ENCODE measurements at places on chromosomes 2 and 18.

DNA sequence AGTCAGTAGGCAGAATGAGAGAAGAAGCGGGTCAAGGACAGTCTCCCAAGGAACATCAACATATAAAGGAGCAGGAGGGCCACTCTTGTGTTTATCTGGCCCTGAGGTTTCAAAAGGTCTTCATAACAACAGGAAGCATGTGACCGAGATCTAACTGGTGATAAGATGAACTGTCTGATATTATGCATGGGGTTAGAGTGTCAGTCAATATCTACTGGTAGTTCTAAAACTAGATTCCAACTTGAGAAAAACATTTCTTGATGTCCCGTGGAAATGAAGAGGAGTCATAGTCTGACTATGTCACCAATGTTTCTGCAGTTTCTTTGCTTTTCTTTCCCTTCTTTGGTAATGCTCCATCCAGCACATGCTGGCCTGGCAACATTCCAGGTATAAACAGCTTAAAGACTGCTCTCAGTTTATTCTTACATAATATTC, 77.5 kb upstream of the ITPRID2 start:
- no peak for DNase-seq

GRCh38 chr2:109533823-109534222, 79.9 kb downstream of the SEPTIN10 start:
- no peak for DNase-seq

DNA sequence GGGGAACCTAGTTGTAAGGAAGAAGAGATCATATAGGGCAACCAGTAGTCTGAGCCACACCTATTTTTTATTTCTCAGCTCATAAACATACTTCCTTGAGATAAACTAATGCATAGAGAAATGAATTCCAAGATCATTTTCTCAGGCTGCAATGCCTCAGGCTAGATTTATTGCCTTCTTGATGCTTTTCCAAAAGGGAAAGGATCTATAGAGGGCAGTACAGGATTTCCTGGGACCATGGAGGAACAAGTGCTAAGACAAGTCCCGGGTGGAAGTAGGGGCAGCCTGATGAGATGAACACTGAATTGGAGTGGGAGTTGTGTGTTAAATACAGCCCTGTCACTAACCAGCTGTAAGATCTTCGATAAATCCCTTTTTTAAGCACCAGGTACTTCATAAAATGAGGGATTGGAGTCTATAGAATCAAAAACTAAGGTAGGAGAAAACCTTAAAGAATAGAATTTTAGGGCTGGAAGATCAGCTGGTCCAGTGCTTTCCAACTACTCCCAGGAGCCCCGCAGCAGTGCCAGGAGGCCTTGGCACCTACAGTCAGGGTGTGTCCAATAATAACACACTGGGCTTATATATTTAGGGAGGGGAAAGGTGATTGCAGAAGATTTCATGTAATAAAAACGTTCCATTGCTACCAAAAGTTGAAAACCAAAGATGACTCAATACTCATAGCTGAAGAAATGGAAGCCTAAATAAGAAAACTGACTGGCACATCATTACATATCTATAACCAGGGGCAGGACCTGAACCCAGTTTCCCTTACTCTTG, 58.1 kb downstream of the SERTAD2 start:
- no peak for DNase-seq

- DNase-seq: no peak
Measured at GRCh38 chr2:160394153-160394552, 99.5 kb downstream of the RBMS1 start.

GRCh38 chr2:237283131-237283928, 130.6 kb downstream of the COL6A3 start:
- DNase-seq: no peak

DNA sequence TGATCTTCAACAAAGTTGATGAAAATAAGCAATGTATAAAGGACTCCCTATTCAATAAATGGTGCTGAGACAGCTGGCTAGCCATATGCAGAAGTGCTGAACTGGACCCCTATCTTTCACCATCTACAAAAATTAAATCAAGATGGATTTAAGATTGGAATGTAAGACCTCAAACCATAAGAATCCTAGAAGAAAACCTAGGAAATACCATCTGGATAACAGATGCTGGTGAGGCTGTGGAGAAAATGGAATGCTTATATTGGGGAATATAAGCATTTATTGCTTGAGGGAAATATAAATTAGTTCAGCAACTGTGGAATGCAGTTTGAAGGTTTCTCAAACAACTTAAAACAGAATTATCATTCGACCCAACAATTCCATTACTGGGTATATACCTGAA, 89.6 kb downstream of the GCA start:
- no peak for DNase-seq

DNA sequence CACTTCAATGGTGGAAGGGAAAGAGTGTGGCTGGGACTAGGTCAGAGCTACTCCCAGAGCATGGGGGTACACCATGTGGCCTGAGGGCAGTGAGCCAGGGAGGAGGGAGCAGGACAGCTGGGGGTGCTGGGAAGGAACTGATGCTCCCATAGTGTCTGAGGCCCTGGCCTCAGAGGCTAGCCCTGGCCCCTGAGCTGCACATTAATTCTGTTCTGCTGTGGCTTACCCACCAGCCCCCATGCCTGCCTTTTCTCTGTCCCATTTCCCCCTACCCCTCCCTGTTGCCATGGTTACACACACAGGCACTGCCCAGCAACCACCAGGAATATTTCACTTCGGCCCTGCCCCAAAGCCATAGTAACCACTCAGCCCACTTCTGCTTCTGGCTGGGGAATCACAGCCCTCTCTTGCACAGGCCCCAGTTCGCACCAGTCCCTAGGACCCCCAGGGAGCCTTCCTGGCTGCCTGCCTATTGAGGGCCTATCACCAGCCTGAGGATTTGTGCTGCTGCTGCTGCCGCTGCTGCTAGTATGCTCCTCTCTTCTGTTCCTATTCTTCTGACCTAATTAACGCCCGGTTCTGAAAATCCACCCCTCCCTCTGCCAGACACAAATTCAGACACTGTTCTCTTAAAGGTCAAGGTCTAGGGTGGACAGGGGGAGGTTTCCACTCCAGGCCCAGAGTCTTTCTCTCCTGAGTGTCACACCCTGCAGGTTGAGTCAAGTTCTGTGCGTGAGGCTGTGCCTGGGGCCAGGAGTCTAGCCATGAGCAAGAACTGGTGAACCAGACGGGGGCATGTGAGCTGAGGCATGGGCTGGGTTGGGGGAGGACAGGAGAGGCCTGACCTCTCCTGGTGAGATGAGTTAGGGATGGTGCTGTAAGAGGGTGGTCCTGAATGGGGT, 87.1 kb upstream of the MCFD2 start:
- DNase-seq: no peak

DNA sequence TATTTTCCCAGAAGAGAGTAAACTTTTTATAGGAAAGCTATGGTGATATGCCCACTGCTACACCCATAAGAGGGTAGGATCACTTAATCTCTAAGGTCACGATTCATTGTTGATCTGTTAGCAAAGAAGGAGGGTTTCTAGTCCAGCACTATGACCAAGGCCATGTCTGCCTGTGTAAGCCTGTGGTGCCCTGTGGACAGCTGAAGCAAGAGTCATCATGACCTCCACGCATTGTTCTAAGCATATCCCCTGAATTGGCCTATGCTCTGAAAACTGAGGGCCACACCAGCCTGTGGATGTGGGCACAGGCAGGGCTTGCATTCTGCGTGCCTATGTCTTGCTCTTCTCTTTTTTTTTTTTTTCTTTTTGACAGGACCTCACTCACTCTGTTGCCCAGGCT, 89.8 kb upstream of the SMIM21 start:
- no peak for DNase-seq

DNA sequence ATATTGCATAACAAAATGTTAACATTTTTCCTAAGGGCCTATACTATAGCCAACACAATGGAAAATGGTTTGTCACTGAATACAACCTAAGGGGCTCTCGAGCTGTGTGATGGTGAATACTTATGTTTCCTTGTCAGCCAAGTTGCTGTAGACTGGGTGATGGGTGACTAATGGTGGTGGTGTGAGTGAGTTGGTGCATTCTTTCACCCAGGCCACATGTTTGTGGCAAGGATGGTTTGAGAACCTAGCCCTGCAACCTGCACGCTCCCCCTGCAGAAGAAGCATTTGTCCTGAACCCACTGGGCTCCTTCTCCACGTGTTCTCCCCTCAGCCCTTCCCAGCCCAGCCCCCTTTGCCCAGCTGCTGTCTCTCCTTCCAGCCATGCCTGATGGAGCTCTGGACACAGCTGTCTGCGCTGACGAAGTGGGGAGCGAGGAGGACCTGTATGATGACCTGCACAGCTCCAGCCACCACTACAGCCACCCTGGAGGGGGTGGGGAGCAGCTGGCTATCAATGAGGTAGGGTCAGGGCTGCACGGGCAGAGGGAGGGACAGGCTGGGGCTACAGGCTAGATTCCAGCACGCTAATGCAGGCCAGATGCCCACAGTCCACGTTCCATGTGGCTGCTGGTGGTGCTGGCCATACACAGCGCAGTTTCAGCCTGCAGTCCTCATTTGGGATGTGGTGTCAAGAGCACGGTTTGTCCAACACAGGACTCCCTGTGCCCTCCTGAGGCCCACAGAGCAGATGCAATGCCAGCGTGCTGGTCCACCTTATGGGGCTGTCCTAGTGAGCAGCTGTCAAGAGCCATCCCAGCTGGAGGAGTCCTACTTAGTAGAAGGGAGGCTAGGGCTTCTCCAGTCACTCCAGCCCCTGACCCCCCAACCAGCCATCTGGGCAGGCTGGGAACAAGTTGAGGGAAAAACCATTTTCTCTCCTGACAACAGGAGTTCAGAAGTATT, 65.4 kb downstream of the FAM168B start:
- DNase-seq: no peak

Data from stimulated activated naive CD4-positive, alpha-beta T cell treated with Interleukin-2 at 50 U/mL for 16 hours (primary cell).